ENCODE measurements at places on chromosomes 7 and 10.
A peak's percentile ranks its signal among the peaks of the same experiment; 100 is the strongest.

DNA sequence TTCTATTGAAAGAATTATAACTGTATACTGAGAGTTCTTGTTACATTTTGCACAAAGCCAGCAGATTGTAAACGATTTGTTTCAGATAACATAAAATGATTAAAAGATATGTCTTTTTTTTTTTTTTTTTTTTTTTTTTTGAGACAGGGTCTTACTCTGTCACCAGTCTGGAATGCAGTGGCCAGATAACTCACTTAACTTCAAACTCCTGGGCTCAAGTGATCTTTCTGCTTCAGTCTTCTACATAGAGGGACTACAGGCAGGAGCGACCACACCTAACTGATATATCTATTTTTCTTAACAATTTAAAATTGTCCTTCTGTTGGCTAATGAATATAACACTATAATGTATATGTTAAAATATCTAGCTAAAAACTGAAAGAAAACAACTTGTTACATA, 317.3 kb upstream of the CACNA2D1 start:
- no peak for DNase-seq

- DNase-seq: no peak
Measured at GRCh38 chr7:158774952-158775351, 54.4 kb downstream of the ESYT2 start.

DNA sequence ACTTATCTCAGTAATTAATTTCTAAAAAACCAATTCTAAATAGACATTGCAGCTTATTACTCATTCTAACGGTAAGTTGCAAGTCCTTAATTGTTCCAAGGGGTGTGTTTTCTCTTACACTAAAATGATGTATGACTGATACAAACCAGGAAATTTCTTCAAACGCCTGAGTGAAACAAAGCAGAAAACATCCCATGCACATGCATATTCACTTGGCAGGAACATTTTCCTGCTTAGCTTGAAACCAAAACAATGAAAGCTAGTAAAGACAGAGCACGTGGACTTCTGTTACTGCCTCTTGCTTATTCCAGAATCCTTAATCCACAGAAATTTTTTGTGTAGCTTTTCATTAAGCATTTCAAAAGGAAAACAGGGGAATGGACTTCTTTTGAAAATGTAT, 187.7 kb downstream of the MTERF1 start:
- DNase-seq: no peak

- DNase-seq: no peak
Measured at GRCh38 chr10:4981722-4982471, 18.7 kb downstream of the AKR1C1 start.

GRCh38 chr10:102975483-102976379, 57.6 kb downstream of the CNNM2 start:
- DNase-seq: no peak

DNA sequence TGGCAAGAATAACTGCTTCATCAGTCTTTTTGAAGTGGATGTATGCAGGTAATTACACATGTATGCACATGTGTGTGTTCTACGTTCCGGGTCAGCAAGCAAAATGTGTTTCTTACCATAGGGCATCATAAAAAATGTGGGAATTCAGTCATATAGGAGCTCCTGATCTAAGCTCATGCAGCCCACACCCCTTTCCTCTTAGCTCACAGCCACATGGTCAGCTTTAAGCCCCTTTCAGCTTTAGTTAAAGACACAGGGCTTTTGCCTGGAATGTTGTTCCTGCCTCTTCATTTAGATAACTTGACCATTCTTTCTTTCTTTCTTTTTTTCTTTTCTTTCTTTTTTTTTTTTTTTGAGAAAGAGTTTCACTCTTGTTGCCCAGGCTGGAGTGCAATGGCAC, 258.1 kb downstream of the RPS24 start:
- no peak for DNase-seq

GRCh38 chr7:94529516-94529915, 19.9 kb downstream of the CASD1 start:
- no peak for DNase-seq

GRCh38 chr7:5424749-5425506, 1.3 kb upstream of the TNRC18 start:
- DNase-seq: peak; percentile 8

All from activated CD4-positive, alpha-beta T cell treated with anti-CD3 and anti-CD28 coated beads, Interleukin-2, amount 50 U/mL, for 48 hours (primary cell).